ENCODE measurements at places on chromosomes 2 and 18. TPM values are rescaled to one million over a fixed set of nuclear protein-coding genes. Genes with fewer than 3 reads are reported as not detected.

Gene GPR75
- total RNA-seq = 1.8 TPM

GRCh38 chr2:32250290-32250689 lies 14.4 kb downstream of the NLRC4 start:
- H3K4me3 ChIP-seq = no peak overlapping the region
- H3K27me3 ChIP-seq = no peaks in the 10 kb centered on the region
- no peak overlapping the region for H3K27ac ChIP-seq

DNA sequence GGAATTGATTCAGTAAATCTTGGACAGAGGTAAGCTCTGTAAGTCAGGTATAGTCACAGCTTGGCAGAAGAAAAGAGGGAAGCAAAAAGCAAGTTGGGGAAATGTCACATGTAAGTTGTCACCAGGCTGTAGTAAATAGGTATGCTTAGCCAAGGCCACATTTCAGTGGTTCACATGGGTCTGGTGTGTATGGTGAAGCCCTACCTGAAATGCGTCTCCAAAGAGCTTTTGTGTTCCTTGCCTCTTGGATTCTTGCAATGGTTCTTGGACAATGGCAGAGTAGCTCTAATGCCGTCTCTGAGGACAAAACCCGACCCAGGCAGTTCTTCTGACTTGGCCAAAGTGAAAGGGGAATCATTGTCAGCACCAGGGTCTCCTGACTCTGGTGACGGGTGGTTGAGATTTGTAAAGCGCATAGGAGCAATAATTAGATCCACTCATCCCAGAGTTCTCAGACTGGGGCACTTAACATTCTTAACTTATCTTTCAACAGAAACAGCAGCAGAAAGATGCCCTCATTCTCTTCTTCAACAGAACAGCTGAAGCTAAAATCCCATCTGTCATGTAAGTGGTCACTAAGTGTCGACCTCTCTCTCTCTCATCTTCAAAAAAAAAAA lies 34.4 kb upstream of the RPL37A start:
- no peak overlapping the region for H3K27ac ChIP-seq
- no peak overlapping the region for H3K4me3 ChIP-seq
- no peaks in the 10 kb centered on the region for H3K4me1 ChIP-seq

DNA sequence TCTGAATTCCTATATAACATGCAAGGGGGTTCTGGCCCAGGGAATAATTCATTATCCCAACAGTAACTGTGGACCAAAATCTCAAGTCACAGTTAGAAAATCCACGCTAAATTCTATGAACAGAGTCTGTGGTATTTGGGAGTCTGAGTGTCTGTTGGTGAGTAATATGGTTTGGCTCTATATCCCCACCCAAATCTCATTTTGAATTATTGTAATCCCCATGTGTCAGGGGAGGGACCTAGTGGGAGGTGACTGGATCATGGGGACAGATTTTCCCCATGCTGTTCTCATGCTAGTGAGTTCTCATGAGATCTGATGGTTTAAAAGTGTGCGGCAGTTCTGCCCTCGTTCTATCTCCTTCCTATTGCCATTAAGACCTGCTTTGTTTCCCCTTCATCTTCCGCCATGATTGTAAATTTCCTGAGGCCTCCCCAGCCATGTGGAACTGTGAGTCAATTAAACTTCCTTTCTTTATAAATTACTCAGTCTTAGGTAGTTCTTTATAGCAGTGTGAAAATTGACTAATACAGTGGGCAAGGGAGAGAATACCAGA lies 68.3 kb downstream of the NBAS start:
- DNase-seq = no peak
- H3K27me3 ChIP-seq = no peaks in the 10 kb centered on the region
- no peak overlapping the region for H3K4me3 ChIP-seq
- H3K36me3 ChIP-seq = peaks cover 12% of the 10 kb centered on the region
- H3K4me1 ChIP-seq = no peaks in the 10 kb centered on the region
- H3K27ac ChIP-seq = no peak overlapping the region

DNA sequence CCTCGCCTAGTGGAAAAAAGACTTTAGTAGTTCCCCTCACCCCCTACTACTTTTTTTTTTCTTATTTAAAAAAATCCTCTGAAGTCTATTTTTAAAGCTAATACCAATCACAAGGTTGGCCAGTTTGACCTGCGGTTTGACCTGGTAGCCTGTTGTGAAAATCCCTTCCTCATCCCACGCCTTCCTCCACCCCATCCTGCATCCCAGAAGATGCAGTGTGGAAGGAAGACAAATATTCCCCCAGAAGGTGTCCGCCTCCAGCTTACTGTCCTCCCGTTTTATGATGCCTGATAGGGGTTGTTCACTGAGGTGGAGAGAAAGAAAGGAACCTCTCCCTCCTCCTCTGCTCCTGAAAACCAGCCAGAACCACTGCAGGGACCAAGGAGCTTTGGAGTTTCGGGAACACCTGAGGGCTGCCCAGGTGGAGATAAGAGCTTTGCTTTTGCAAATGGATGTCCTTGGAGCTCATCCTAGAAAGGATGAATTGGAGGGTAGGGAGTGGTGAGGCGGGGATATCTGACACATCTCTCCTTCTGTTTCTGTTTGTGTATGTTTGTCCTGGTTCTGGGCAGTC lies 909 bp downstream of the ATP6V1C2 start:
- peaks cover 62% of the 10 kb centered on the region for H3K27me3 ChIP-seq
- peak; percentile 15 for DNase-seq

DNA sequence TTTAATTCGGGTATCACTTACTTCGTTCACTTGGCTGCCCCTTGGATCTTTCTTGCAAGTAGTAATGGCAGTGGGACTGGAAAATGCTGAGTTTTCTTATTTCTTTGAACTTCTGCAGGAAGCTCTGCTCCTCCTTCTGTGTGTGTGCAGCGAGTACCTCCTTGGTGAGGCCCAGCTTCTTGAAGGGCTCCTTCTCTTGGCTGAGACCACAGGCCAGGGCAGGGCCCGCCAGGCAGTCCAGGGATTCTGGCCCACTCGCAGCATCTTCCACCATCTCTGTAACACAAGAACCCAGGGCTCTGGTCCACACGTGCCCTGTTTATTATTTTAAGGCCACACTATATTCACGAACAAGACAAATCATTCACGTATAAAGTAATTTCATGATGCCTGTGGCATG lies 15.8 kb upstream of the HES6 start:
- no peak overlapping the region for H3K4me3 ChIP-seq
- DNase-seq = no peak
- no peaks in the 10 kb centered on the region for H3K27me3 ChIP-seq
- no peak overlapping the region for H3K27ac ChIP-seq

DNA sequence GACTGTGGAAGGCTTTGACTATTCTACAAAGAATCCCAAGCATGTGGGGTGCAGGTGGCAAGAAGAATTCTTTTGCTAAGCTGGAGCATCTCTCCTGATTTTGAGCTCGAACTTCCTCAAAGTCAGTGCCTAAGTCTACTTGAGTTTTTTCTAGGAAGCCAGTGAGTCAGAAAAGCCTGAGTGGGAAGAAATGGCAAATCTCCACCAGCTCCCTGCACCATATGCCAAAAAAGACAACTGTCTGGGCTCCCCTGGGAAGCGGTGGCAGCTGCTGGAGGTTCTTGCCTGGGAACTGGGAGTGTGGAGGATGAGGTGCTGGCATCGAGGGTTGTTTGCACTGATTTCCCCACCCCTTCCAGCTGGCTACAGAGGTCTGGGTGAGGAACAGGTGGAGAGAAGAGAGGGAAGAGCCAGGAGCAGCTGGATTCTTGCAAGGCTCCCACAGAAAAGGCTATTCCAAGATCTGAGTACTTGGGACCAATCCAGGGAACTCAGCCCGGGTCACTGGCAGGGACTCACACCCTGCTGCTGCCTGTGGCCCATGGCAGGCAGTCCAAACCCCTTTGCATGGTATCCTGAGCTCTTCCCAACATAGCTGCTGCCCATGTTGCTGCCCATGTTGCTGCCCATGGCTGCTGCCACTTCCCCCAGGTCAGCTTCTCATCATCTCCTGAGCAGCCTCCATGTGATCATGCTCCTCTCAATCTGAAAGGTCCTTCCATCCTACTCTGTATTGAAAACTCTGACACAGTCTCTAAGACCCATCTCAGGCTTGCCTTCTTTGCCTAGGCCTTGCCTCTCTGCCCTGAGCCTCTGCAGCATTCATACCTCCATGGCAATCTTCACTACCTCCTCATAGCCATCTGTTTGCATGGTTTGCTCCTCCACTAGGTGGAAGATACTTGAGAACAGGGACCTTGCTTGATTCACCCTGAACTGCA lies 128.3 kb upstream of the SPATS2L start:
- peaks cover 17% of the 10 kb centered on the region for H3K27me3 ChIP-seq
- peaks cover 9% of the 10 kb centered on the region for H3K4me1 ChIP-seq
- no peaks in the 10 kb centered on the region for H3K36me3 ChIP-seq
- no peak overlapping the region for H3K27ac ChIP-seq

Gene SNTG2
- total RNA-seq = 2.1 TPM

Gene MOGAT1
- not detected for total RNA-seq

DNA sequence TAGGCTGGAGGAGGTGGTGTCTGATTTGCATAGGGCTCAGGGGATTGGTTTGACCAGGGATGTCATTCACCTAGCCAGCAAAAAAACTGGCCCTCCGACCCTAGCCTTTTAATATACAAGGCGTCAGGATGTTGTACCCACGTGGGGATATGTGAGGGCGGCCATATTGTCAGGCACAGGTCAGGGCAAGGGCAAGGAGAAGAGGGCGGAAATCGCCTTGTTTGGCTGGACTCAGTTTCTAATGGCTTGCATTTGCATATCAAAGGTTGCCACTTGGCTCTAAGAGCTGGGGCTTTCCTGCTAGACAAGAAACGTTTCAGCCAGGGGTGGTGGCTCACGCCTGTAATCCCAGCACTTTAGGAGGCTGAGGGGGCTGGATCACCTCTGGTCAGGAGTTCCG lies 24.9 kb upstream of the PDCL3 start:
- H3K27me3 ChIP-seq = no peaks in the 10 kb centered on the region
- DNase-seq = no peak
- no peak overlapping the region for H3K4me3 ChIP-seq
- H3K27ac ChIP-seq = no peak overlapping the region
